ENCODE measurements at places on chromosomes 16 and 17.

- DNase-seq = no peak
Observed at GRCh38 chr16:85592700-85593493, 20.2 kb upstream of the GSE1 start.

GRCh38 chr16:19696961-19697360, 21.1 kb downstream of the KNOP1 start:
- no peak for DNase-seq

GRCh38 chr17:62014526-62014925, 50.6 kb downstream of the MED13 start:
- no peak for DNase-seq

- no peak for DNase-seq
Observed at GRCh38 chr17:10013365-10014112, 108.5 kb upstream of the RCVRN start.

DNA sequence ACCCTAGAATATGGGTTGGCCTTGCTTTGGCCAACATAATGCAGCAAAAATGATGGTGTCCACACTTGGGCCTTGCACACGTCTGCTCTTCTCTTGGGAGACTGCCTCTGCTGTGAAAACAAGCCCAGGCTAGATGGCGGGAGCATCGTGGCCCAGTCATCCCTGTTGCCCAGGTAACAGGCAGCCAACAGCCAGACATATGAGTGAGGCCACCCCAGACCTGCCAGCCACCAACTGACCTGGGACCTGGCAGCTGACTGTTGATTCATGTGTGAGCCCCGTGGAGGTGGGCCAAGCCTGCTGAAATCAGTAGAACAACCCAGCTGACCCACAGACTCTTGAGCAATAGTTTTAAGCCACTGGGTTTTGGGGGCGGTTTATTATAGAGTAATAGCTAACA, 39.4 kb upstream of the CDH3 start:
- DNase-seq = no peak

GRCh38 chr16:81618661-81619060, 160.4 kb upstream of the PLCG2 start:
- no peak for DNase-seq

DNA sequence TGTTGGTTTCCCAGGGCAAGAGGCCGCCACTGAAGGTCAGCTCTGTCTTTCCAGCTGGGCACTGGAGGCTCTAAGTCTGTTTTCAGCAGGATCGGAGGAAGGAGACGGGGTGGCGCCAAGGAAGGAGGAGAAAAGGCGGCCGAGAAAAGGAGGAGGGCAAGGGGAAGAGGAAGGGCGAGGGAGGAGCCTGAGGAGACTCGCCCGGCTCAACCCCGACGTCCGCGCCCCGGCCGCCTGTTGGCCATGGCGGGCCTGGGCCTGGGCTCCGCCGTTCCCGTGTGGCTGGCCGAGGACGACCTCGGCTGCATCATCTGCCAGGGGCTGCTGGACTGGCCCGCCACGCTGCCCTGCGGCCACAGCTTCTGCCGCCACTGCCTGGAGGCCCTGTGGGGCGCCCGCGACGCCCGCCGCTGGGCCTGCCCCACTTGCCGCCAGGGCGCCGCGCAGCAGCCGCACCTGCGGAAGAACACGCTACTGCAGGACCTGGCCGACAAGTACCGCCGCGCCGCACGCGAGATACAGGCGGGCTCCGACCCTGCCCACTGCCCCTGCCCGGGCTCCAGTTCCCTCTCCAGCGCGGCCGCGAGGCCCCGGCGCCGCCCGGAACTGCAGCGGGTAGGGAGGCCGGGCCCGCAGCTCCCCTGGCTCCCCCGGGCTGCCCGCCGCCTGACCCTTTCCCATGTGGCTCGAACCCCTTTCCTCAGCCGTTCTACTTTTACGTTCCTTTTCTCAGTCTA, at the start of gene RNF135:
RNF135 (plus strand) TSS at position 209 of the 737 bp plus-strand sequence; CDS start at position 244, 35 bp downstream.
- DNase-seq = peak; percentile 9

DNA sequence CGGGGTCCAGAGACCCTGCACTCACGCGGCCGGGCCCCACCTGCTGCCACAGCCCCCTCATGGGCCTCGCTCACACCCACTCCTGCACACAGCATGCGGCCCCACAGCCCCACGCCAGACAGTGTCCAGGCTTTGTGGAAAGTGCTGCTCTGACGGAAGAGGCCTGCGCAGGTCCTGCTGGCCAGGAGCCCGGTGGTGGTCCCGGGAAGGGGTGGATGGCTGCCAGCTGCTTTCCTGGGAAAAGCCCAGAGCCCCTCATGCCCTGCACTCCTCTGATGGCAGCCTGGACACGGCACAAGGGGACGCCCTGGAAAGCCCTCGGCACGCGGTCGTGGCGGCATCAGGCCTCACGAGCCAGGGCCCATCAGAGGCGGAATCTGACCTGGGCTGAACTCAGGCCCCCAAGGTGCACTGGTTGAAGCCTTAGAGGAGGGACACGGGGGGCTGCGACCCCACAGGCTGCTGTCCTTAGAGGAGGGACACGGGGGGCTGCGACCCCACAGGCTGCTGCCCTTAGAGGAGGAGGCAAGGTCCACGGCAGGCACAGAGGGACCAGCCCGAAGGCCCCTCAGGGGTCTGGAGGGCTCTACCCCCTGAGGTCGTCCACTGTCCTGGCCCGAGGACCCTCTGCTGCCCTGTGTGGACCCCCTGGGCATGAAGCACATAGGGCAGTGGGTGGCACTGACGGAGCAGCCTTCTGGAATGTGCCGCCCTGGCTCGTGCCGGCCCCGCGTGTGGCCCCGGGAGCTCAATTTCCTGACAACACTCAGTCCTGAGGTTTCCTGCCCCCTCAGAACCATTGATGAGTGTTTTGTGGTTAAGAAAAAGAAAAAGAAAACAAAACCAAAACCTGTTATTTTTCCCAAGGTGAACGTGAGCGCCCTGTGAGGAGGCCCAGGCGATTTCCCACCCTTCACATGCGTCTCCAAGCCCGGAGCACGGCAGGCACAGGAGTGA, 22.1 kb downstream of the SOX8 start:
- DNase-seq = no peak

DNA sequence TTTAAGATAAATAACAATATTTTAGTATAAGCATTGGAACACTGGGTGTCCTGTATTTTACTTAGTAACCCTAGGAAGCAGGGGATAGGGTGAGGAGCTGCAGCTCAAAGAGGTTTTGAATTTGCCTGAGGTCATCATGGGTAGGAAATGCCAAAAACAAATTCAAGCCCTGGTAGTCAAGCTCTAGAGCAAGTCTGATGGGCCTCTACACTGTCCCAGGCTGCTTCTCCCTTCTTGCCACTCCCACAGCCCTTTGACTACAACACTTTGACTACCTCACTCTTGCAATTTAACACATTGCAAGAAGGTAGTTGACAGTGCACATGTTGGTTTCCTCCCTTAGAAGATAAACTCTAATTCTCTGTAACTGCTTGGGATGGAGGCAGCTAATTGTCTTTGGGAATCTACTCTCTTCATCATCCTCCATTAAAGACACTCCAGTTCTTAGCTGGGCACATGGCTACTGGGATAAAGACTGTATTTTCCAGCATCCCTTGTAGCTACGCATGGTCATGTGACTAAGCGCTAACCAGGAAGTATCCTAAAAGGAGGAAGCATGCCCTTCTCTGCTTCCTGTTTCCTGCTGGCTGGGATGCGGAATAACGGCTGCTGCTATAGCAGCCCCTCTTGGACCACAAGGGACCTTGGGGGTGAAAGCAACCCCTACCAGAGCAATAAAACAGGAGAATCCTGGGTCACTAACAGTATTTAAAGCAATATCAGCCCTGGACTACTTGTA, 30.7 kb upstream of the SSTR2 start:
- no peak for DNase-seq

DNA sequence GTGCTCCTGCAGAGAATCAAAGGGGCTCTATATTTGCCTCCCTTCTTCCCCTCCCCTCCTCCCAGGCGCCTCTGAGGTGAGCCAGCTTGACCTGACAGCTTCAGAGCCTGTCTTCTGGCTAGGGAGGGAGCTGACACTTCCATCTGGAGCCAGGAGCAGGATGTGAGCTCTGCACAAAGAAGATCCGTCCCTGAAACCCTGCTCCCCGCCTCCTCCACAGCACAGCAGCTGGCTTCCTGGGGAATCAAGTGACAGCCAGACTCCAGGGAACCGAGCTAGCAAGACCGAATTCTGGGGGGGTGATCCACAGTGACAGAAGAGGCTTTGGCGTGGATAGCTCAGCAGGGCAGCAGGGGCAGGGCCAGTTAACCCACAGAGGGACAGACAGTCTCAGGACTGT, 37.2 kb downstream of the CCDC182 start:
- no peak for DNase-seq

GRCh38 chr16:15041271-15042004, 14.4 kb downstream of the NTAN1 start:
- no peak for DNase-seq

GRCh38 chr16:12099451-12100123, 123.1 kb downstream of the SNX29 start:
- DNase-seq = no peak

GRCh38 chr17:81952792-81953228, 5.8 kb upstream of the MYADML2 start:
- no peak for DNase-seq

- DNase-seq = no peak
Observed at GRCh38 chr17:83002118-83002805, 77.1 kb upstream of the METRNL start.

DNA sequence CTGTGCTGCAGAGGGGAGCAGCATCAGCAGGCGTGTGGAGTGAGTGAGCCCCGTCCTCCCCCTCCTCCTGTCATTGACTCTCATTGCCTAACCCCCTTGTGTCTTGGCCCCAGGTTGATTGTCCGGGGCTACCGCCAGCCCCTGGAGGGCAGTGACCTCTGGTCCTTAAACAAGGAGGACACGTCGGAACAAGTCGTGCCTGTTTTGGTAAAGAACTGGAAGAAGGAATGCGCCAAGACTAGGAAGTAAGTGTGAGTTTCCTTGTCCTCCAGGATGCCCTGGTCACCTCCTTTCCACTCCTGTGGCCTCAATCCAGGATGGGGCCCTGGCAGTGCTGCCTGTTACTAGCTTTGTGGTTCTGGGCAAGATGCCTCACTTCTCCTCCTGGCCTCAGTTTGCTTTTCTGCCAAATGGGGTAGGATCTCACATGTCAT, 87.0 kb downstream of the ABCC1 start:
- no peak for DNase-seq

DNA sequence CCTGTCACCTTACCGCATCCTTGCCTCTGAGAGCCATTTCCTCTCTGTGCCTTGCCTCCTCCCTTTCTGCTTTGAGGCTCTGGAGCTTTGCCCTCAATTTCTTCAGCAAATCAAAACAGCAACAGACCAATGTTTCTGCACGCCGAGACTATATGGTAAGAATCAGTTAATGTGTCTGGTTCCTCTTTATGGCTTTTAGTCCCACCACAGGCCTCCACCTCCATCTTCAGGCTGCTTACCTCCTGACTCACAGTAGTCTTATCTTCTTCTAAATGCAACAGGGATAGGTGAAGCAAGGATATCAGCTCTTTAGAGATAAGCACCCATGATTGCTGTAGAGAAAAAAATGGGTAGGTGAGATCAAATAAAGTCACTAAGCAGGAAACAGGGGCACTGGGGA, 9.2 kb upstream of the ALDOC start:
- DNase-seq = no peak

GRCh38 chr17:66461343-66461995, 159.1 kb downstream of the PRKCA start:
- DNase-seq = no peak

DNA sequence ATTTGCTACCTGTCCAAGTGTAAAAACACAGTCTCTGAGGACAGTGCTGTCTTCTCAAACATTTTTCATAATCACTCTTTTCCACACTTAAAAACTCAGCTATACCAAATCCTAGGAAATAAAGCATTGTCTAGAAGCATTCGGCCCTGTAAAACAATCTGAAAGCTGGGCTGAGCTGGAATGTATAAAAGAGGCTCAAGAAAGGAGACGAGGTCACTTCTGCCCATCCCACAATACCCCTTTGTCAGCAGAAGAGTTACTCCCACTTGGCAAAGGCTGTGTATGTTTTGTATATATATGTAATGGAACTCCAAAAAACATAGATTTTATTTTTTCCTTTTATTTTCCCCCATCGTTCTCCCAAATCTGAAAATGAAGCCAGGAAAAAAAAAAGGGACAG, 43.9 kb downstream of the STH start:
- no peak for DNase-seq

GRCh38 chr16:31246296-31246695, 13.5 kb upstream of the ITGAM start:
- DNase-seq = no peak

GRCh38 chr17:16961792-16962191, 10.1 kb downstream of the TNFRSF13B start:
- DNase-seq = no peak
